COLO829 (cell line): ENCODE measurements at places on chromosomes 5 and 9.

- no peak for DNase-seq
Observed at GRCh38 chr9:127415657-127416056, 8.5 kb upstream of the ZNF79 start.

DNA sequence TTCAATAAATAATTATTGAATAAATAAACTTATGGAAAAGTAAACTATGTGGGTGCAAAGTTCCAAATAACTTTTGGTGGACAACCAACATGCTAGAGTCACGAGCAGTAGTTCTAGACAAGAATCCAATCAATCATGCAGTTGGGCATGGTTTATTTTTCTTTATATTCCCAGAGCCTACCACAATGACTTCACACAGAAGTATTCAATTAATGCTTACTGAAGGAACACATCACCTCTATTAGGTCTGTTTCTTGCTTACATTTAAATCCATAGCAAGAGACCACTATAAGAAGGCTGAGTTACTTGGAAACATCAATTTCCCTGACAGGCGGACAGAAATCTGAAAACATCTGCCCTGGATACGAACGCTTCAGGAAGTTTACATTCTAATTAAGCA, 214.2 kb downstream of the TMEM232 start:
- DNase-seq, result no peak

DNA sequence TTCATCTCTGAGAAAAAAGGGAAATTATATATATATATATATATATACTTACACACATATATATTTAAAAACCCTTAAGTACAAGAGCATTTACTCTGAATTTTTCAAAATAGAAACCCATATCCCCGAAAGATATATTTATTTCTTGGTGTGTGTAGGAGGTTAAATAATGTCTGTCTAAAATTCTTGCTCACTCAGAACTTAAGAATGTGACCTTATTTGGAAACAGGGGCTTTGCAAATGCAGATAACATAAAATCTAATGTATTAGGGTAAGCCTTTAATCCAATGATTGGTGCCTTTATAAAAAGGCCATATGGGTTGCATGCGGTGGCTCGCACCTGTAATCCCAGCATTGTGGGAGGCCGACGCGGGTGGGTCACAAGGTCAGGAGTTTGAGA, 517.3 kb upstream of the TLE4 start:
- no peak for DNase-seq

DNA sequence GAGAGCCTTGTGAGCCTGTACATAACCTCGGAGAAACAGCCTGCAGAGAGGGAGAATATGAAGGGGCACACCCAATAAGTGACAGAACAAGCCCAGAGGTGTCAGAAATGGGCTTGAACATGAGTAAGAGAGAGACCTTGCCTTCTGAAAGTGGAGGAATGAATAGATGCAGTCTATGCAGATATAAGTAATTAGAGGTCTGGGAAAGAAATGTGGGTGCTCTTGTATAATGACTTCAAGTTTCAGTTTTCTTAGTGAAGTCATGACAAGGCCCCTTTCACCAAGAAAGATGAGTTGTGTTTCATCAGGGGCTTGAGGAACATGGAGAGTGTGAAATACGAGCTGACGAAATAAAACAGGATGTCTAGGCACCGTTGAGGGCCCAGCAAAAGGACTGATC, 15.1 kb downstream of the GRAMD2B start:
- DNase-seq, result no peak

DNA sequence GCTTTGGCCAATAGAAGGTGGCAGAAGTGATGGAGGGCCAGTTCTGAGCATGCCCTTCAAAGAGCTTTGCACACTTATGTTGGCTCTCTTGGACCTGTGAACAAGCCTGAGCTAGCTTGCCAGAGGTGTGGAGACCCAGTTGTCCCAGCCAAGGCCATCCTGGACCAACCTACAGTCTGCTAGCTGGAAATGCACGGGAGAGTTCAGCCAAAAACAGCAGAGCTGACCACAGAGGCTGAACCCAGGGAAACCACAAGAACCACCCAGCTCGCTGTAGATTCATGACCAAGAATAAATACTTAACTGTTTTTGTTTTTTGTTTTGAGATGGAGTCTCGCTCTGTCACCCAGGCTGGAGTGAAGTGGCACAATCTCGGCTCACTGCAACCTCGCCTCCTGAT, 65.4 kb upstream of the HAND1 start:
- DNase-seq, result no peak

- DNase-seq, result peak; percentile 0
Observed at GRCh38 chr5:152593388-152593787, 188.3 kb upstream of the NMUR2 start.

GRCh38 chr5:170449232-170449631, 54.6 kb upstream of the KCNIP1 start:
- DNase-seq, result no peak

DNA sequence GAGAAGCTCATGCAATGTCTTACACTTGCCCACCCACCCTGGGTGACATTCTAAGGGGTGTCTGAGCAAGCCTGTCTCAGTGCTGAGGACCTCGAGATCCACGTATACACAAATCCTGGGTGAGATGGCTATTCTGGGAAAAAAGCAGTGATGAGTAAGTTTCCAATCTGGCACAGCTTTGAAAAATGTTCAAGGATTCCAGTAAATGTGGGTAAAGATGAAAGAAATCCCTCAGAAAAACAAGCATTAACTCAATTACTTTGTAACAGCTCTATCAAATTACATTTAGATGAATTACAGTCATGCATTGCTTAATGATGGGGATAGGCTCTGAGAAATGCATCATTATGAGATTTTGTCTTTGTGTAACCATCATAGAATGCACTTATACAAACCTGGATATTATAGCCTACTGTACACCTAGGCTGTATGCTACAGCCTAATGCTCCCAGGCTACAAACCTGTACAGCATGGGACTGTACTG, 26.9 kb downstream of the GOLM1 start:
- no peak for DNase-seq

DNA sequence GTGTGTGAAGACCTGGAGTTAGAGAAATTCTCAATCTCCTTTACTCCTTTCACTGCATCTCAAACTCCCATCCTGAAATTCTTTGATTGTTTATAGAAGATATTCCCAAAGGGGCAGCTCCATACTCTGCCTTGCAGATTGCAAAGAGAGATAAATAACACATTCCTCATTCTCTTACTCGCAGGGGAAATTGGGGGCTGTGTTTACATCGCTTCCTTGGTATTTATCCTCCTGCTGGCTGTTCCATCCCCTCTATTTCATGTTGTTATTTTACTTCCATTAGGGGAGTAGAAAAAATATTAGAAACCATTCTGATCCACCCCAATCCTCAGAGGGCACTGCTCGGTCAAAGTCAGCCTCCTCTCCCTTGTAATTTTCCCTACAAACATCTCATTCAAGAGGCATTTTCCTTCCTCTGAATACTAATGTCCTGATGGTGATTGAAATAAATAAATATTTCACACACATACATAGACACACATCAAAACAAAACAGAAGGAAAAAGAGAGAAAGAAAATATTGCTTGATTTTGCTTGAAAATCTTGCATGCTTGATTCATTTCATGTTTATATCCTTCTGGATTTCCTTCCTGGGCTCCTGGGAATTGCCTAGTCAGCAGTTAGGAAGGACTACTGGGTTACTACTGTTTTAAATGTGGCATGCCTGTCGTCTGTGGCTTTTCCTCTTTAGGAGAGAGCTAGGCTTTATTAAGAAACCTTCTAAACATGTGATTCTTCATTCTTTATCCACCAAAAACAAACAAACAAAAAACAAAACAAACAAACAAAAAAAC, 420.1 kb upstream of the PAPPA start:
- no peak for DNase-seq

- no peak for DNase-seq
Observed at GRCh38 chr5:54281960-54282692, 28.2 kb downstream of the ARL15 start.

- no peak for DNase-seq
Observed at GRCh38 chr5:146880966-146881365, 2.4 kb upstream of the PPP2R2B start.

DNA sequence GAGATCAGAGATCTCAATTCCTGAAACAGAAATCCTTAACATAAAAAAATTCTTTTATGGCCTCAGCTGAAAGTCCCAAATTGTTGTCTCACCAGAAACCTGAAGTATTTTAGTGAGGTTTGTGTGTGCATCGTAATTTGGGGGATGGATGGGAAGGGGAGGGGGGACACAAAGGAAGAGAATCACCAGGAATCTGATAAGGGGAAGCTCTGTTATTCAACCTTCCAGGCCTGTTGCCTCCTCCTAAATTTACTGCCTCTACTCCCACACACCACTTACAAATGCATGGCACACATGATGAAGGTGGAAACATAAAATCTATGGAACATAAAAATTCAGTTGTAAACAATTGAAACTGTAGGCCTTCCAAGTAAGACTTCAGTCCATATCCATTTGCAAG, 97.7 kb downstream of the NPR3 start:
- DNase-seq, result no peak

- DNase-seq, result no peak
Observed at GRCh38 chr9:127711226-127711701, 4.2 kb downstream of the PTRH1 start.

- no peak for DNase-seq
Observed at GRCh38 chr5:158011422-158011821, 152.5 kb upstream of the CLINT1 start.

DNA sequence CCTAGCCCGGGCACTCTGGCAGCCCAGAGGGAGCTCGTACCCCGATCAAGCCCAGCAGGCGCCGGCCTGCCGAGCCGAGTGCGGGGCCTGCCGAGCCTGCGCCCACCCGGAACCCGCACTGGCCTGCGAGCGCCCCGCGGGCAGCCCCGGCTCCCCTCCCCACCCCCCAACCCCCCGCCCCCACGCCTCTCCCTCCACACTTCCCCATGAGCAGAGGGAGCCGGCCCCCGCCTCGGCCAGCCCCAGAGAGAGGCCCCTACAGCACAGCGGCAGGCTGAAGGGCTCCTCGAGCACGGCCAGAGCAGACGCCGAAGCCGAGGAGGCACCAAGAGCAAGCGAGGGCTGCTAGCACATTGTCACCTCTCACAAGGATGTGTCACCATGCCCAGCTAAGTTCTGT, 36.2 kb upstream of the CCDC180 start:
- DNase-seq, result no peak

DNA sequence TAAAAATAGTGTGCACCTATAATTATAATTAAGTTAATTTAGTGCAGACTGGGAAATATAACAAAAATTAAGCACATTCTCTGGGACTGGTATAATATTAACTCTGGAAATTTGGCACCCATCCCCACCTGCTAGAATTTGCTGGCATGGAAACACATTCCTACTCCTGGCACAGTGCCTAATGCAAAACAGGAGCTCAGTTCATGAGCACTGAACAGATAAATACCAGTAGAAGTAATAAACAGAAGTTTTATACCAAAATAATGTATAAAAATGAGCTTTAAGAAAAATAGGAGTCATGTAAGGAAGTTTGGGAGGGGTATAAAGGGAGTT, 23.7 kb upstream of the NPR3 start:
- DNase-seq, result no peak

GRCh38 chr9:113585085-113585442, 121.5 kb downstream of the RGS3 start:
- no peak for DNase-seq

- no peak for DNase-seq
Observed at GRCh38 chr5:57549566-57549965, 67.0 kb upstream of the ACTBL2 start.

DNA sequence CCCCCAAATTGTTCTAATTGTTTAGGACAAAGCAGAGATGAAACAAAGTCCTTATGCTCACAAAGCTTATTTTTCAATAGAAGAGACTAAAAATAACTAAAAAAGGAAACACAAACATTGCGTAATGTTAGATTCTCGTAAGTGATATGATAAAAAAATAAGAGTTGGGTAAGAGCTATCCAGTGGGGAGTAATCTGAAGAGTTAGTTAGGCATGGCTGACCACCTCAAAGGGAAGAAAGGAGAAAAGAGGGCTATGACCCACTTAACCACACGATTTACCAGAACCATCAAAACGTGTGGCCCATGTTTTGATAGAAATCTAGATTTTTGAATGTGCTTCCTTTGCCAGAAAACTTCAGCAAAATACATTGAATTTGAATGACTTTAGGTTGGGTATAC, 1296.8 kb upstream of the NUDT12 start:
- no peak for DNase-seq

- DNase-seq, result no peak
Observed at GRCh38 chr9:137462396-137462985, 3.4 kb upstream of the NSMF start.

DNA sequence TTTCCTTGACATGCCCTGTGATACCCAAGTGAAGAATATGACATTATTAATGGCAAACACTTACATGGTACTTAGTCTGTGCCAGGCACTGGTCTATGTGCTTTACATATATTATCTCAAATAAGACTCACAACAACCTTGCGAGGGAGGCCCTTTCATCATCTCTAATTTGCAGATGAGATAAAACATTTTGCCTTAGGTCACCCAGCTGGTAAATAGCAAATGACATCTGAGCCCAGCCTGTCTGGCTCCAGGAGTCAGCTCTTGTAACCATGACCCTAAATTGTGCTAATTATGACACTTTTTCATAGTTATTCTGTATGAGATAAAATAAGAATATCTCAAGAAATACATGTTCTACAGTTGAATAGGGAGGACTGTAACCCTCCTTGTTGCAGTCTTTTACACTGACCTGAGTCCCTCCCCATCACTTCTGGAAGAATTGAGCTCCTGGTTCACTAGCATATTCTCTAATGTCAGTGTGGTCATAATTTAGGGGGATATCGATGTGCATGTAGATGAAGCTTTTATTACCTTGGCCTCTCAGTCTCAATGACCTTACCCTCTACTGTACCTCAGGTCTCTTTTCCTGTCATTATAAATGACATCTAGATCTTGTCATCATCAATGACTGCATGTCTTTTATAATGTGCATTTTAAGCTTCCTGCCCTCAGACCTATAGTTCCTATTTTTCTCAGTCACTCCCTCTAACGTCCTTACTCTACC, 126.1 kb upstream of the HAPLN1 start:
- DNase-seq, result no peak

- no peak for DNase-seq
Observed at GRCh38 chr9:1880038-1880565, 135.0 kb upstream of the SMARCA2 start.

DNA sequence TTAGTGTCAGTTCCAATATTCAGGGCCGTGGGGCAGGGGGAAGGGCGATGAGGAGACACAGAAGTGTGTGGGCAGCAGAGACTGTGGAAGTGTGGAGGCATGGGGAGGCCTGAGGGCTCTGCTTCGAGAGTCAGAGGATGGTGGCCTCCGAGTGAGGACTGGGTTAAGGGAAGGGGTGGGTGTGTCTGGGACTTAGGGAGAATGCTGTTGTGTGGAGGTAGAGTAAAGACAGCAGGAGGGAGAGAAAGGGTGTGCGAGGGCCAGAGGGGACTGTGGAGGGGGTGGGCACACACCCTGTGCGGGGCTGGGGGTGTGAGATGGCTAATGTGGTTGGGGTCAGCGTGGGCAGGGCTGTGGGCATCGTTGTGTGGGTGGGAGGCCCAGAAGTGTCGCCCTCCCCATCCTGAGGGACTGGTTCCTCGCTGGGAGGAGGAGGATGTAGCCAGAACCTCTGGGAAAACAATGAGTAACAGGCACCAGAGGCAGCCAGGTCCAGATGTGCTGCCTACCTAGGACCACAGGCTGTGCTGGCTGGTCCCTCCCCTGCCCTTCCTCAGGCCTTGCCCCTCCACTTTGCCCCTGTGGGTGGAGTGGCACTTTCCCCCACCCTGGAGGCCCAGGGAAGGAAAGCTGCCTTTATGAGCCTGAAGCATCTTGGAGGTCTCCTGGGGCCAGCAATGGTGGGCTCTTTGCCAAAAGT, 4.2 kb downstream of the USP20 start:
- no peak for DNase-seq
